SK-MEL-5 (cell line): ENCODE measurements at places on chromosomes 2 and 18.

GRCh38 chr2:26172189-26172870 is 558 bp upstream of the GAREM2 start:
- no peak for DNase-seq

DNA sequence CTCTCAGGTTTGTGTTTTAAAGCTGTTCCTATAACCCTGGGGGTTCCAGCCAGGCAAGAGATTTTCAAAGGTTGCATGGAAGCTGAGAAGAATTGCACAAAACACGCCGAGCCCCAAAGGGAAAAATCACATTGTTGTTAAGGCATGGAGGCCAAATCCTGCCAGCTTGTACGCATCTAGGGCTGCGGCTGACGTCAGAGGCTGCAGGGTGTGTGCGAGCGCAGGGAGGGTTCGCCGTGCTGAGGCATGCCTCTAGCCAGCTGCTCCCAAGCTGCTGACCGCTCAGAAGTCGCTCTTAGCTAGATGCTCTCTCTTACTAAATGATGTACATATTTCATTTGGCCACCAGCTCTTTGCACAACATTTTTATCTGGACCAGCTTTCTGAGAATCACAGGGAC is 191.8 kb downstream of the LPIN1 start:
- DNase-seq = no peak

- peak; percentile 15 for DNase-seq
Observed at GRCh38 chr18:75408554-75409506, 18.7 kb downstream of the SMIM21 start.

GRCh38 chr2:216160786-216161185 is 51.6 kb downstream of the XRCC5 start:
- DNase-seq = no peak

DNA sequence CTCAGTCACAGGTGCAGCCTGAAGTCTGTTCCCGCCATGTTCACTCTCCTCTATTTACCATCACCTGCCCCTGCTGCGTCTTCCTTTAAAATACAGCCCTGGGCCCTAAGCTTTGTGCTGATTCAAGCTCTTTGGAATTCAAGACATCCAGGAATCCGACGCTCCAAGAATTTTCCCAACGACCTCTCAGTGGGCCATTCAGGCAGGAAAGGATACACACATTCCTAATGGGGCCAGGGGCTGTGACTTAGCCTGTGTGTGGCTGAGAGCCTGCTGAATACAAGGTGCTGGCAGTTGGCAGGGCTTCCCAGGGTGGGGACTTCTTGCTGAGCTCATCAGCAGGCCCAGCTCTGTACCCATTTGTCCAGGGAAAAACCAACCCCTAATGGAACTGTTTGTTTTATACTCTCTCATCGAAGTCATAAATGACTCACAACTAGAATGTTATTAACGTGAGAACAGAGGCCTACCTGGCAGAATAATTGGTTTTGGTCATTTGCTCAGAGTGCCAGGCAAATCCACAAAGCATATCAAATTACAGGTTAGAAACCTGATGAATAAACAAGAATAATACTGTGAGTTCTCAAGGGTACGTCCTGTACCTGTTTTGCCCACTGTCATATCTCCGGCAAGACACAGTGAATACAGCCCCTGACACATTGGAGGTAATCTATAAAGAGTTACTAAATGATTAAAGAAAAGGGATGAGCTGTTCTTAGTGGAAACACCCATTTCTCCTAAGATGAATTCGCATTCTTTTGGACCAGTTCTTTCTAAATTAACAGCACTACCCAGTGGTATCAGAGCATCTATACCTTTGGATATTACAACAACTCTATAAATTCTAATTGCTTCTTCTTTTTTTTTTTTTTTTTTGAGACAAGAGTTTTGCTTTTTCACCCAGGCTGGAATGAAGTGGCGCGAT is 12.6 kb upstream of the KCMF1 start:
- DNase-seq = peak; percentile 52

- DNase-seq = no peak
Observed at GRCh38 chr2:37477921-37478320, 133.5 kb downstream of the QPCT start.

DNA sequence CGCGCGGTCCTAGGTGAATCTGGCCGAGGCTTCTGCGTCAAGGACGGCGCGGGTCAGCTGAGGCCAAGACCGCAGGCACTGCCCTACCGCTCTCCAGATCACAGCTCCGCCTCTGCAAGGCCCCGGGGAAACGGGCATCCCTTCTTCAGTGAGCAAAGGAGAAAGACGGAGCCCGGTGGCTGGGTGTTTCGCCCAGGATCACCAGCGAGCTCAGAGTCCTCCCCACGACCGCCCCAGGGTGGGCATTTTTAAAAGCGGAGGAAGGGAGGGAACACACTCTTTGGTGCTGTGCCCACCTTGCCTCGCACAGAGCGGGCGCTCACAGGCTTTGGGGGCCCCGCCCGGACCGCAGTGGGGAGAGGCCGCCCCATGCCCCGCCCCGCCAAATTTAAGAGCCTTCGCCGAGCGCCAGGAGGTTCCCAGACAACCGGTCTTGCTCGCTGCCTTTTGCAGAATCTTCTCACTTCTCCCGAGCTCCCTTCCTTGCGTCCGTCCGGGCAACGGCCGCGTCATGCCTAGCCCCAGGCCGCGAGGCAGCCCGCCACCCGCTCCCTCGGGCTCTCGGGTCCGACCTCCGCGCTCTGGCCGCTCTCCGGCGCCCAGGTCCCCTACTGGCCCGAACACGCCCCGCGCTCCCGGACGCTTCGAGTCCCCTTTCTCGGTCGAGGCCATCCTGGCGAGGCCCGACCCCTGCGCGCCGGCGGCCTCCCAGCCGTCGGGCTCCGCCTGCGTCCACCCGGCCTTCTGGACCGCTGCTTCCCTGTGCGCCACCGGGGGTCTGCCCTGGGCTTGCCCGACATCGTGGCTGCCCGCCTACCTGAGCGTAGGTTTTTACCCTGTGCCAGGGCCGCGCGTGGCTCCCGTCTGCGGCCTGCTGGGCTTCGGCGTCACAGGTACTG is at the start of gene NOTO:
TSS of gene NOTO (plus strand) at position 419 of the 899 bp plus-strand sequence. CDS start at position 512, 93 bp downstream.
- DNase-seq = no peak

DNA sequence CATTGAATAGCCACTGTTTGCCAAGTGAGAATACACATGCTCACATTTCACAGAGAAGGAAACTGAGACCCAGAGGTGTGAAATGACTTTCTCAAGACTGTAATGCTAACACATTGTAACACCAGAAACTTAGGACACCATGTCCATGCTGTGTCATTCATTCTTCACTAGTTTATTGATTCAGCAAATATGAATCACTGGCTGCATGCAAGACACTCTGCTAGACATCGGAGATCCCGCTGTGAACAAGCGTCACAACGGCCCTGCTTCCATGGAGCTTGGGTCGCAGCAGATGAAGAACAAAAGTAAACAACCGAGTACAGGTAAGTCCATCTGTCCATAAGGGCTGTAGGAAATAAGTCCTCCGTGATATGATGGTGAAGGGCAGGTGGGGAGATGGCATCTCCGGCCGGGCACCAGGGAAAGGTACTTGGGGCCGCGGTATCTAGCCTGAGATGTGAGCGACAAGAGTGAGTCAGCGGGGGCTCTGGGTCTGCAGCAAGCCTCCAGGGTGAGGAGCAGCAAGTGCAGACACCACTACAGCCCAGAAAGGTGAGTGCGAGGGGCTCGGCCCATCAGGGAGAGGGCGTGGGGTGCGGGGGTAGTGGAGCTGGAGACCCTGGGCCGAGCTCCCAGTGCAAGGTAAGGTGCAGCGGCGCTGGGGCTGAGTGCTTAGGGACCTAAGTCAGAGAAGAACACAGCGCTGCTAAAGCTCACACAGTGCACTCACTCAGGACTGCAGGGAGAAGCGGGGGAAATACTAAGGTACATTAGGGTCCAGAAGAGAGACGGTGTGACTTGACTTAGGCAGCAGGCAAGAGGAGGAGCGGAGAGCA is 391.2 kb downstream of the FBXO15 start:
- DNase-seq = no peak

DNA sequence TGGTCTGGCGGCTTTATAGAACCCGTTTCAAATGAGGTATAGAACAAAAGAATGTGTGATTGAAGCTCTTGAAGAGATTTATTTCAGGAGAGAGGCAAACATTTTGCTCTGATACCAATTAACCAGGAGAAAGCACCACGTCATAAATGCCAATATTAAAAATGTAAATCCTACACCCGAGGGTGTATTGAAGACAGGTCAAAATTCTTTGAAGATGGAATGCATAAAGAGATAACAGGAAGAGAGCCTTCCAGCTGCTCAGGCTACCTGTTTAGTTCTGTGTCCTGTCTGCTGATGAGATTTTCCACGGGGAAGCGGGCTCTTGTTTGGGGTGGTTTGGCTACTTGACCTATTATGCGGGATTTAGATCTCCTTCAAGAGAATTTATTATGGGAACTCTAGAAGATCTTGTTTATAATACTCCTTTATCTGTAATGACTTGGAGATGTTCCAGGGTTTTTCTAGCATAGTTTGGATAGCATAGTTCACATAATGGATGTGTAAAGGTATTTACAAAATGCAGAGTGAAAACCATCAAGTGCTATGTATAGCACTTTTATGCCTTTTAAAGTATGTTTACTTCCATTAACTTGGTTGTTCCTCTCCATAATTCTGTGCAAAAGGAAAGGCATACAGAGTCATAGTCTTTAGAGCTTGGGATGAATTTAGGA is 204.5 kb upstream of the SPRED2 start:
- no peak for DNase-seq

DNA sequence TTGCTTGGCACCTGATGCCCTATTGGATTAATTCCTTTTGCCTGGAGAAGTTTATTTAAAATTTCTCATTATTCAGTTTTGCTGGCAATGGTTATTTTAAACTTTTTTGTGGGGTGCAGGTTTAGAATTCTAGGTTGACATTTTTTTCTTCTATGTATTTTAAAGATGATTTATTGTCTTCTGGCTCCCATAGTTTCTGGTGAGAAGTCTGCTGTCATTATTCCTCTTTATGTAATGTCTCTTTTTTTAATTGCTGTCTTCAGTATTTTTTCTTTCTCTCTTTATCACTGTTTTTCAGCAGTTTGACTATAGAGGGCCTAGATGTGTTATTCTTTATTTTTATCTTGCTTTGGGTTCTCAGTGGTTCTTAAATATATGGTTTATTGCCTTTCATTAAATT is 182.2 kb upstream of the STON1 start:
- DNase-seq = peak; percentile 59
